ENCODE measurements at places on chromosomes 2 and 18. TPM values are rescaled to one million over a fixed set of nuclear protein-coding genes. Genes with fewer than 3 reads are reported as not detected.

DNA sequence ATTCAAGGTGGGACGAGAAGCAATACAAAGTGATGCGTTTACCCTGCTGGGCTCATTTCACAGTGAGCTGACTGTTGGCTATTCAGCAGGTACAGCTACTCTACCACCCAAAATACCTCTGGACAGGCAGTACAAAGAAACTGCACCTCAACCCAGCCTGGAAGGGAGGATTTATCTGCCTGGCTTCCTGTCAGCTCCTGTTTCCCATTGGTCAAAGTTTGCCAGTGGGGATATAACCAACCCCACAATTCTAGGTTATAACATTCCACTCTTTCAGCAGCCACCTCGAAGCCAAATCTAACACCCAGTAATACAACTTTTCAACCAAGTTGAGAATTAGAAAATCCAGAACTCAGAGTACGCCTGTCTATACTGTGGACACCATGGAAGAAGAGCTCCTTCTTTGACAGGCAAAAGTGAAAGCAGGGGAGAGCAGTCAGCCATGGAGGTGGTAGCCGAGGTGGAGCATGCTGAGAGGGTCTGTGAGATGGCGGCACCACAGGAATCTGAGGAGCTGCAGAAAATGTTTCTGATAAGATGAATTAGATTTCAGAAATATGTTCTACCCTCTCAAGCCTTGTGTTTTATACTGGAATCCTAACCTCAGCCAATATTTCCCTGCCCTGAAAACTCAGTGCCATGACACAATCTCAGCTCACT is 10.8 kb downstream of the DUSP19 start:
- DNase-seq, result no peak

- DNase-seq, result no peak
Measured at GRCh38 chr2:68721482-68722101, 13.0 kb upstream of the ARHGAP25 start.

GRCh38 chr2:96449637-96450036 is 55.5 kb downstream of the NEURL3 start:
- DNase-seq, result no peak

- no peak for DNase-seq
Measured at GRCh38 chr2:201786471-201786870, 5.7 kb upstream of the ALS2 start.

DNA sequence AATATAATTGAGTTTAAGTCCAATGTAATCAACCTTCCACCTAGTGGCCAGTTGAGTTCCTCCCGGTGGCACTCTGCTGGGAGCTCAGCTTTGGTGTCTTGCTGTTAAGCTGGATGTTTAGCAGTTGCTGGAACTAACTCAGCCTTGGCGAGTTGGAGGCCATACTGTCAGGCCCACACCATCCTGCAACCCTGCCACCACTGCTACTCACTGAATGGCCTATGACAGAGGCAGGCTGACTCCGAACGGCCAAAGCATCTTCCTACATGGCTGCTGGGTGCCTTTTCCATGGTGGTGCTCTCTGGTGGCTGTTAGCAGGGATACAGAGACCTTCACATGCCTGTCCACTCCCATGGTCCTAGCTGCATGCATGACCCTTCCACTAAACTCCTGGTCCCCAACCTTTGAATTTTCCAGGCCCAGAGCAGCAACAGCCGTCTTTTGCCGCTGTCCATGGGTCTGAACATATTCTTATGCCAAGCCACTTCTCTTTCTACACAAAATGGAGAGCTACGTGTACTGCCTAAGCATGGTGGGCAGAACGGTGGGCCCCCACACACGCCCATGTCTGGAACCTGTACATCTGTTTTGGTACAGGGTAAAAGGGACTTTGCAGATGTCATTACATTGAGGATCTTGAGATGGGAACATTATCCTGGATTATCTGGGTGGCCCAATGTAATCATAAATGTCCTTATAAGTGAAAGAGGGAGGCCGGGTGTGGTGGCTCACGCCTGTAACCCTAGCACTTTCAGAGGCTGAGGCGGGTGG is 15.0 kb upstream of the TRAF3IP1 start:
- DNase-seq, result no peak

- no peak for DNase-seq
Measured at GRCh38 chr18:29418136-29418535, 1241.2 kb upstream of the CDH2 start.

DNA sequence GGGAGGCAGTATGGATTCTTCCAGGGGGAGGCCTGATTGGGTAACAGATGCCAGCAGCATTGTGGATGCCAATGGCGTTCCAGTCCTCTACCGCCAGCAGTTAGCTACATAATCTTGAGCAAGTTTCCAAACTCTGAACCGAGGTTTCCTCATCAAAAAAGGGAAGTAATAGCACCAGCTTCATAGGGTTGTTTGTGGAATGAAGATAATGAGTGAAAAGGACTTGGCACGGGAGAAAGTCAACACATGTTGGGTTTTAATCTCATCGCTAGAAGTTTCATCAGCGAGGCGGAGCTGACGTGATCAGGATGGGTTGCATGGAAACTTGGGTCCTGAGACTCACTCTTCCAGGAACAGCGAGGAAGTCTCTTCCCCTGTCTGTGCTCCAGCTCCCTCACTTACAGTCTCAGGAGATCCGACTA is 266.7 kb downstream of the SH3BP4 start:
- no peak for DNase-seq

- DNase-seq, result no peak
Measured at GRCh38 chr2:74768401-74768914, 65.5 kb upstream of the HK2 start.

- no peak for DNase-seq
Measured at GRCh38 chr2:161039071-161039470, 121.2 kb upstream of the TANK start.

- no peak for DNase-seq
Measured at GRCh38 chr2:140604096-140604495, 1526.7 kb downstream of the LRP1B start.

DNA sequence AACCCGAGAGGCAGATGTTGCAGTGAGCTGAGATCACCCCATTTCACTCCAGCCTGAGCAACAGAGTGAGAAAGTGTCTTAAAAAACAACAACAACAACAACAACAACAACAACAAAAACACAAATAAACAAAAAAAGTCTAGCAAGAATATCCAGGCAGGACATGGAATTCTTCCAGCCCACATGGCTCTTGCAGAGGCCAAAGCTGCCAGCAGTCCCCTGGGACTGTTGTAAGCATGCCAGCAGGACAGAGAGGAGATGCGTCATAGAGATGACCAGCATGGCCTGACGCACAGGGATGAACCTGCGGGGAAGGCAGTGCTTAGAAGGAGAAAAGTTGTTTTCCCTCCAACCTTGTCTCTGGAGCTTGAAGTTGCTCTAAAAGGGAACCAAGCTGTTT is 182.3 kb upstream of the PGAP1 start:
- peak; percentile 86 for DNase-seq

DNA sequence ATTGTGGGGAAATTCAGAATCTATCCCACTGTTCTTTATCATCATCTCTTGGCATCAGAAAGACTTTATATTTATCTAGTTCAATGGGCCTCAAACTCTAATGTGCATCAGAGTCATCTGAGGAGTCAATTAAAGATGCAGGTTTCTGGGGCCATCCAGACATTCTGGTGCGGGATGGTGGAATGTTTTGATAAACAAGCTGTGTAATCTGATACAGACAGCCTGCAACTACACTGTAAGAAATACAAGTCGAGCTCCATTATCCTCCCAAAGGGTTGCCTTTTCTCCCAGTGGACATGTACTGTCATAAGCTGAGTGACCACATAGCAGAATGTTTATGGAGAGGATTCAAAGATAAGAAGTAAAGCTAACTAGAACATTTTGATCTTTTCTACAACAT is 515.3 kb upstream of the DCC start:
- no peak for DNase-seq

DNA sequence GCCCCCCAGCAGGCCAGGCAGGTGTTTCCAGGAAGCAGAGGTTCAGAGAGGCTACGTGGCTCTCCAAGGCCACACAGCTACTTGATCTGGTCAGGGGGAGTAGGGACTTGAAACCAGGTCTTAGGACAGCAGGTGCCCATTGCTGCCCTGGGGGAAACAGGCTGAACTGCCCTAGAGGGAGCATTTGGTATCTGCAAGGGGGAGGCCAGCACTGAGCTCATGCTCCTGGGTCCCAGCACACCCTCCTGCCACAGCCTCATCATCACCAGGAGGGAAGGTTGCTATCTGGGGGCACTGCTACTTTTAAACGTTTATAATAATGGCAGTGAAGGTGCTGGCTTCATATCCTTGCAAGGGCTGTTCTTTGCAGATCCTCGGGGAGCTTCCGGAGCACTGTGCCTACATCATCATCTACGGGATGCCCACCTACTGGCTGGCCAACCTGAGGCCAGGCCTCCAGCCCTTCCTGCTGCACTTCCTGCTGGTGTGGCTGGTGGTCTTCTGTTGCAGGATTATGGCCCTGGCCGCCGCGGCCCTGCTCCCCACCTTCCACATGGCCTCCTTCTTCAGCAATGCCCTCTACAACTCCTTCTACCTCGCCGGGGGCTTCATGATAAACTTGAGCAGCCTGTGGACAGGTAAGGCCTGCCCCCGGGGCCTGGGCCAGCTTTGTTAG is 36.1 kb downstream of the ABCG8 start:
- DNase-seq, result no peak

DNA sequence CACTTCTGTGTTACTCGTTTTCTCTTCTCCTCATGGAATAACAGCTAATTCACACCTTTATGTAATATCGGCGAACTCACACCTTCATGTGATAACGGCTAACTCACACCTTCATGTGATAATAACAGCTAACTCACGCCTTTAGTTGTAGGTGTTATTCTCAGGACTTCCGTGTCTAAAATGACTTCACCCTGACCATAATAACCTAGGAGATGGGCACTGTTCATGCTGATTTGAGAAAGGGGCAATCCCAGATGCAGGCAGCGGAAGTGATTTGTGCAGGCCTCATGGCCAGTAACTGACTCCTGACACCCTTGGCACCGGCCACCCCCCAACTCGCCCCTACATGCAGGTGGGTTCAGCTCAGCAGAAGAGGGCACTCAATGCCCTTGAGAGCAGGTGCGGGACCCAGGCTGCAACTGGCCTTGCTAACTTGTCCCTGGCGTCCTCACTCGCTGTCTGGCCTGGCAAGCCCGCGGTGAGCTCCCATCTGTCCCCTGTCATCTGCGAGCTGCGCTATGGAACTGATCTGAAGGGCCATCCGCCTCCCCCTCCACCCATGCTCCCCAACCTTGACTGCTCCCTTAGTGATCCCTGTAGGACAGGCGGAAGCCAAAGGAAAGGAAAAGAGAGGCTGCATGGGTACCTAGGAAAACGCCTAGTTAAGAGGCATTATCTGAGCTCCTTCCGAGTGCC is 42.6 kb upstream of the MTCL1 start:
- no peak for DNase-seq

DNA sequence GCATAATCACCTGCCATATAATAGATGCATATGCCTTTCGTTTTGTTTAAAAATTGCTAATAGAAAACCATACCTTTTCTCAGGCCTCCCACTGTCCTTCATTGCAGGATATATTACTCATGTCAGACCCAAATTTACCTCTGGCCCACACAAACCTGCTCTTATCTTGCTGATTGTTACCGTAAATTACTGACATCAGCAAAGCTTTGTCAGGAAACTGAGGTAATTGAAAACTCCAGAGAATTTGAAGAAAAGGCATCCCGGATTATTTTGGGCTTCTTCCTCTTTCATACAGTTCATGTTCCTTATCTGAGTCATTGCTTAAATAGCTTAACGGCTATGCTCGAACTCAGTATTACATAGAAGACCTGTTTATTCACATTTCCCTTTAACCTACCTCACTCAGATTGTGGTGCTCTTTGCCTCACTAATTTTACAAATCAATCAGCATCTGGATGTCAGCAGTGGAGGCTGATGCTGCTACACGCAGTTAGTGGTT is 145.7 kb downstream of the ZEB2 start:
- DNase-seq, result no peak

GRCh38 chr2:236774171-236774570 is 204.5 kb downstream of the ACKR3 start:
- DNase-seq, result no peak

DNA sequence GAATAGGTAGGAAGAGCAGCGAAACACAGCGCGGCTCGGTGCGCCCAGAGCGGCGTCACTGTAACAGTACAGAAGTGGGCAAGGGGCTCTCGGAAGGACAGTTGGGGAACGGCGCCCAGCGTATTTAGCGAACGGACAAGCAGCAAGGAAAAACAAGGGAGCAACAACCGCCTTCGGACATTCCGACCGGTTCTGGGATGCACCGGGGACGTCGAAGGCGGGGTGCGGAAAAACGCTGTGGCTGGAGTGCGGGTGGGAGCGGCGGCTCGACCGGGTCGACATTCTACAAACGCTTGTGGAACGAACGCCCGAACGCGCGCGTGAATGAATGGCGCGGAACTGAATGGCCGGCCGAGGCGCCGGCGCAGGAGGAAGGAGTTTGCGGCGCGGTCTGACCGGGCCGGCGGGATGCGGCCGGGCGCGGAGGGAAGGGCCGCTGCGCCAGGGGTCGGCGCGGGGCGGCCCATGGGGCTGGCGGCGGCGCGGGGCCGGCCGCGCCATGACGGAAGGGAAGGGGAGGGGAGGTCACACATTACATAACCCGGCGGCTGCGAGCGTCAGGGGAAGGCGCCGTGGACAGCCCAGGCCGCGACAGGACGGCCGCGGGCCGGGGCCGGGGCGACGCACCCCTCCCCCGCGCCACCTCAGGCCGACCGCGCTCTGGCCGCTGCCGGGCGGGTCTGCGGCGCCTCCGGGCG is 605 bp downstream of the REV1 start:
- DNase-seq, result peak; percentile 87

DNA sequence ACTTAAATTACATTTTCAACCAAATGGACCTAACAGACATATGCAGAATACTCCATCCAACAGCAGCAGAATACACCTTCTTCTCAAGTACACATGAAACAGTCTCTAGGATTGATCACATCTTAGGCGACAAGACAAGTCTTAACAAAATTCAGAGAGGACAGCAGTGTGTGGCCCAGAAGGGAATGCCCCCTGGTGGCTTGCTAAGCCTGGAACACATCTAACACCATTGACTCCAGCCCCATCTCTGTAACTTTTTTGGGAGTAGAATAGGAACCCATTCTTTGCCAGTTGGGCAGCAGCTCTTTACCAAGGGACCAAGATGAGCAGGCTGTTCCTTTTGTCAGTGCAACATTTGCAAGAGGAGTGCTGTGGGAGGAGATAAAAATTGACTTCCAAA is 249.9 kb downstream of the PLCL1 start:
- no peak for DNase-seq

GRCh38 chr2:221572821-221573429 is 821 bp upstream of the EPHA4 start:
- no peak for DNase-seq

The STPG4 gene
- not detected for total RNA-seq

The RBKS gene
- total RNA-seq, result 3.3 TPM

The DCC gene
- total RNA-seq, result not detected

The TRPM8 gene
- not detected for total RNA-seq

The RTP5 gene
- not detected for total RNA-seq

The CCNYL1 gene
- 8.3 TPM for total RNA-seq

The SPHKAP gene
- total RNA-seq, result 124 TPM

The SAG gene
- total RNA-seq, result not detected

The HRH4 gene
- 0.17 TPM for total RNA-seq

The CDK15 gene
- 0.30 TPM for total RNA-seq

The REG1B gene
- not detected for total RNA-seq

The PID1 gene
- total RNA-seq, result 8.0 TPM
